ENCODE measurements at places on chromosomes 4 and X.

- DNase-seq, result no peak
These were observed 16.9 kb upstream of the TMSB4X start for GRCh38 chrX:12958059-12958458.

GRCh38 chrX:115989686-115990085 is 180.9 kb upstream of the AGTR2 start:
- no peak for DNase-seq

GRCh38 chrX:20374450-20374849 is 107.7 kb upstream of the RPS6KA3 start:
- no peak for DNase-seq

DNA sequence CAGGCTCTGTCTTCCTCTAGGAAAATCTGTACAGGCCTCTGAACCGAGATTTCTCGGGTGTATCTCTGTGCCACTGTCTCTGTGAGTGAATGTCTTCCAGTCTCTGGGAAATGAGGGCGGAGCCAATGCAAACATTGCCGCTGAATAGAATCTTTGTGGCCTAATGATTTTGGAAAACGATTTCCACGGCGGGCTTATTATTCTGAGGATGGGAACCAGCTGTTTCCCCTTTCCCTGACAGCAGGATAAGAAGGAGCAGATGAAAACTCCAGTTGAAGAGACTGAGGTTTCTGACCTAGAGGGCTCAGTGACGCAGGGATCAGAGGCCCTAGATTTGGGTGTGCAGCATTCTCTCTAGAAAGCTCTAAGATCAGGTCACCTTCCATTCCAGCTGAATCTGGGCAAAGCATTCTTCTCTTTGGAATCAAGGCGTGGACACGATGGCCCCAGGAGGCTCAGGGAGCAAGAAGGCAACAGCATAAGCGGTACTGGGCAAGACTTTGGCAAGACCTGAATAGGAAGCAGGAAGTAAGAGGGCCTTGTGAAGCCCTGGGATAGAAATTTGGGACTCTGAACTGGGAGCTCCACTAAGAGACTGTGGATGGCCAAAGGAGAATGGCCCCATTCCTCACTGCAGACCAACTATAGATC is 47.3 kb downstream of the PJA1 start:
- no peak for DNase-seq

DNA sequence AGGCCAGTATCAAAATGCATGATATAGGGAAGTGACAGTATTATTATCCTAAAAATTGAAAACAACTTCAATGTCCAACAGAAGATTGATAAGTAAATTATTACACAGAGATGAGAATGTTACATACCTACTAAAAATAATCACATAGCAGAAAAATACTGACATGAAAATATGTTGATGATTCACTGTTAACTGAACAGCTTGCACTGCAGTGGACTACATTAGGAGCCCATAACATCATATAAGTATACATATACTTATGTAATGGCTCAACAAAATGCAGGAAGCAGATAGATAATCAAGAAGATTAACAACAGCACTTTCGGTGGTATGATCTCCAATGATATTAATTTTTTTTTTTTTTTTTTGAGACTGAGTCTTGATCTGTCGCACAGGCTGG is 7.1 kb downstream of the CLOCK start:
- no peak for DNase-seq

- DNase-seq, result no peak
These were observed 114.7 kb downstream of the AFF1 start for GRCh38 chr4:87049508-87049907.

DNA sequence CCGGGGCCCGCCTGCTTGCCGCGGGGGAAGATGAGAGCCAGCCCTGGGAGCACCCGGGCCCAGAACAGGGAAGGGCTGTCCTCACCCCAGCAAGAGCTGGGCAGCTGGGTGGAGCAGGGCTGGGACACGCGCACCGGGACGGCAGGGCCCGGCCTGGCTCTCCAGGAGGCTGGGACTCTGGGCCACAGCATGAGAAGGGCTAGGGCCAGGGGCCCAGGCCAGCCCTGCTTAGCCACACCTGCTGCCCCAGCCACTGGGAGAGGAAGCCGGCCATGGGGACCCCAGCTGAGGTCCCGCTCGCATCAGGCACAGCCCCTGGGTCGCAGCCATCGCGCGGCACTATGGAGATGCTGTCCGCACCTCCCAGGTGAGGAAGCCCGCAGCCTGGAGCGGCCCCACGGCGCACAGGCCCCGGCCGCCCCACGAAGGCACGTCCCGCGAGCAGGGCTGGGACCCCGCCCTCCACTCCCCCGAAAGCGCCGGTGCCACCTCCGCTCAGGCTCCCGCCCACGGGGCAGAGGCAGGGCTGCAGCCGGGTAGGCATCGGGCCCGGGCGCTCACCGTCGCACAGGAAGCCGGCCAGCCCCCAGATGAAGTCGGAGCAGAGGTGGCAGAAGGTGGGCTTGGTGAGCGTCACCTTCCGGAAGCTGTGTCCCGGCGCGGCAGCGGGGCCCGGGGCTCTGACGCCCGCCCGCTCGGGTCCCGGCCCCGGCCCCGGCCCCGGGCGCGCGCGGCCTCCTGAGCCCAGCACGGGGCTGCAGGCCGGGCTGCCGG is 531 bp downstream of the DGKQ start:
- peak; percentile 20 for DNase-seq

- peak; percentile 38 for DNase-seq
These were observed 437.9 kb downstream of the AFF2 start for GRCh38 chrX:148938348-148938747.

GRCh38 chrX:9902656-9903055 is 64.5 kb upstream of the CLDN34 start:
- peak; percentile 76 for DNase-seq

DNA sequence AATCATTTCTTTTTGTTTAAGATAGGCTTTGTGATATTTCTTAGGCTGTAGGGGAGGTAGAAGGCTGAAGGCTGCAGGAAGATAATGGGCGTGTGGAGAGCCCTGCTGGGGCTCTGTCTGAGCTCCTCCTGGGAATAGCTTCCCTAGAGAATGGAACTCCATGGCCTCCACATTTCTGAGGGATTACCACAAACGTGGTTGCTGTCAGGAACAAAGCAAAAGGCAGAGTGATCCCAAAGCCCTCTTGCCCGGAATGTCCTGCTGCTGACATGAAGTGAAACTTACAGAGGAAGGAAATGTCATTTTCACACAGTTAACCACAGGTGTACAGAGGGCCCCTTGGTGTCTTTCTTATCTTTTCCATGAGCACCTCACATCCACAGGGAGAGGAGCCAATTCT is 89.3 kb downstream of the DDIT4L start:
- no peak for DNase-seq

- peak; percentile 11 for DNase-seq
These were observed 112.4 kb upstream of the CXCL13 start for GRCh38 chr4:77493120-77493752.

- peak; percentile 65 for DNase-seq
These were observed 104.1 kb downstream of the GPAT3 start for GRCh38 chr4:83639849-83640493.

DNA sequence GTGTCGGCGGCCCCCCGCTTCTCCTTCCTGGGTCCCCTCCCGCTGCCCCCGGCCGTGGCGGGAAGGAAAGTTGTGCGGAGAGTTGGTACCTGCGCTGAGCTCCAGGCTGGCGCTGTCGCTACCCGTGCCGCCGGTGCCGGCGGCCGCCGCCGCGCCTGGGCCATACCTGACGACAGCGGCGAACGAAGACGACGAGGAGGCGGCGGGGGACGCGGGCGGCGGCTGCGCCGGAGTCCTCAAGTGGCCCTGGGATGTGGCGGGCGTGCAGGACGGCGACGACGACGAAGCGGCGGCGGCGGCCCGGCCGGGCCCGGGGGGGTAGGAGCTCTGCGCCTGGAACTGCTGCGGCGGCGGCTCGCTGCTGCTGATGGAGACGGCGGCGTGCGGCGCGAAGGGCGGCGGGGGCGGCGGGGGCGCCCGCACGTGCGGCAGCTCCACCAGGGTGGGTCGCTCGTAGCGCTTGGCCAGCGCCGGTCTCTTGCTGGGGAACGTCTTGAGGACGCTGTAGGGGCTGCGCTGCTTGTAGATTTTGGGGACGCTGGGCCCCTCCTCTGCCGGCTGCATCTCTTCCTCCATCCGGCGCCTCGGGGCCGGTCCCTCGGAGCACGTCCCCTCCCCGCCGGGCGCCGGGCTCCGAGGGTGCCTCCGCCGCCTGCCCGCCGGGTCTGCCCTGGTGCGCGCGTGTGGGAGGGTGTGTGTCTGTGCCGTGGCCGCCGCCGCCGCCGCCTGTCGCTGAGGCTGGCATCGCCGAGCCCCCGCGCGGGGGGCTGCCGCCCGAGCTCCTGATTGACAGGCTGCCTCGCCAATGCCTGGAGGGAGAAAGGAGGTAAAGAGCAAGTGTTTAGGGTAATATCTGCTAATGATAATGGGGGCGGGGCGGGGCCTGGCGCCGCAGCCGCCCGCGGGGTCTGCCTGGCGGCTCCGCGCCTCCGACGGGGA is 618 bp downstream of the BEND4 start:
- no peak for DNase-seq

DNA sequence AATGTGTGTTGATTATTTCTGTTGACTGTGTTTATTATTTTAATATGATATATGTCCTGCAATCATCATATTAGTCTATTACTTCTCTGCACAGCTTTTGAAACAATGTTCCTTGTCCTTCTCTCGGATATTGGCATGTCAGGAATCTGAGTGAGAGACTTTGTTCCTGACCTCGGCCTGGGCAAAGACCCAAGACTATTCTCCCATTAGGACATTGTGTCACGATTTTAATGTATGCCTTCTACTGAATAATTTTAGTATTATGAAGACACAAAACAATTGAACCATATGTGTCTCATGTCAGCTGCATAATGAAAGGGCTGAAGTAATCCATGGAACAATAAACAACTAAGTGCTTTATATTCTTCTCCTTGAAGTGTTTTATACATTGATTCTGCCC is 580.8 kb upstream of the TENM3 start:
- peak; percentile 73 for DNase-seq

DNA sequence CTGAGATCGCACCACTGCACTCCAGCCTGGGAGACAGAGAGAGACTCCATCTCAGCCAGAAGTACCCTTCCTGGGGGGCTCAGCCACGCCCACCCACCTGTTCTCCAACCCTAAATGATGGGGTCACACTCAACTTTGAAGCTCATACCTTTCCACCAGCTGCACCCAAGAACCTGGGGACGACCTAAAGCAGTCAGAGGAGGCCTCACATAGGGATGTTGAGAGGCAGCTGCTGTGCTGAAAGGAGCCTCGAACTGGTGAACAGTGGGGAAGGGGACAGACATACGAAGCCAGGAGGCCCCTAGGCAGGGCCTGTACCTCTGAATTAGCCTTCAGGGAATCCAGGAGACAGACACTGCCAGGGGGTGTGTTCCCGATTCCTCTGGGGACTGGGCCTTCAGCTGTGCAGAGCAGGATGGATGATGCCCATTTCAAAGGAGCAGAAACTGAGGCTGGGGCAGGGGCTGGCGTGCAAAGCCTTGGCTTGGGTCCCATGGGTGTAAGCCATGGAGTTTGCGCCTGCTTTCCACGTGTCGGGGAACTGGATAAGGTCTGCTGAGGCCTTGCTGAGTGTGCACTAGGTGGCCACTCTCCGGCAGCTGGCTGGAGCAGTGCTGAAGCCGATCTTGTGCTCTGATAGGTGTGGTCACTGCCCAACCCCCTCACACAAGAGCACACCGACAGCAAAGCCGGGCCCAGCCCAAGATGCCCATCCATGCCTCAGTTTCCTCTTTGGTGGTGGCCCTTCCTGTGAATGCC is 130.8 kb downstream of the CPZ start:
- no peak for DNase-seq

GRCh38 chrX:115616943-115617563 is 56.1 kb downstream of the PLS3 start:
- DNase-seq, result peak; percentile 98

DNA sequence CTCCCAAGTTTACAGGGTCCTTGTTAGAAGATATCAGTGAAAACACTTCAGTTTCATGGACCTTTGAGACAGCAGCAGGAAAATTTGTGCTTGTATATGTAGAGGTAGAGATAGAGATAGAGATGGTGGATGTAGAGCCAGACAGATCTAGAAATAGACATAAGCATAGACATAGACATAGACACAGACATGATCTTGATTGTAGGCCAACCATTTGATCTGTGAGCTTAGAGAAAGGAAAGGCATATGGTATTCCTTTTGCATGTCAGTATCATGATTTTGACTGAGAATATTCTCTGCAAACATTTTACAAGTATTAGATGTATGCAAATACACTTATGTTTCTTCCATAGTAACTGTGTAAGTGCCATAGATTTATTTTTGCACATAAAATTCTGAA is 65.0 kb downstream of the PRKG2 start:
- no peak for DNase-seq

DNA sequence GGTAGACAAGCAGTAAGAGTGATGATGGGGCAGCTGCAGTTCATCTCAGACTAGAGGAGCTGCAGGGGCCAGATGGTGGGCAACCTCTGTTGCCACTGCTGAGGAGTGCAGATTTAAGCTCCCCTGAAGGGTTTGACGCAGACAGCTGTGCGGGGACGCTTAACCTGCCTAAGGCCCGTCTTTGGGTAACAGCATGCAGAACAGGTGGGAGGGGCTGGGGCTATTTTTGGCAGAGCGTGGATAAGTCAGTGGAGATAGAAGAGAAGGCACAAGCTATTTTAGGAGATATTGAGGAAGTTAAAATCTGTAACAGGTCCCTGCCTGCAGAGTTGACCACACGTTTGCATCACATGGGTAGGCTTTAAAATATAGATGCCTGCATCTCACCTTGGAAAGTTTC is 10.5 kb downstream of the CD99 start:
- no peak for DNase-seq

DNA sequence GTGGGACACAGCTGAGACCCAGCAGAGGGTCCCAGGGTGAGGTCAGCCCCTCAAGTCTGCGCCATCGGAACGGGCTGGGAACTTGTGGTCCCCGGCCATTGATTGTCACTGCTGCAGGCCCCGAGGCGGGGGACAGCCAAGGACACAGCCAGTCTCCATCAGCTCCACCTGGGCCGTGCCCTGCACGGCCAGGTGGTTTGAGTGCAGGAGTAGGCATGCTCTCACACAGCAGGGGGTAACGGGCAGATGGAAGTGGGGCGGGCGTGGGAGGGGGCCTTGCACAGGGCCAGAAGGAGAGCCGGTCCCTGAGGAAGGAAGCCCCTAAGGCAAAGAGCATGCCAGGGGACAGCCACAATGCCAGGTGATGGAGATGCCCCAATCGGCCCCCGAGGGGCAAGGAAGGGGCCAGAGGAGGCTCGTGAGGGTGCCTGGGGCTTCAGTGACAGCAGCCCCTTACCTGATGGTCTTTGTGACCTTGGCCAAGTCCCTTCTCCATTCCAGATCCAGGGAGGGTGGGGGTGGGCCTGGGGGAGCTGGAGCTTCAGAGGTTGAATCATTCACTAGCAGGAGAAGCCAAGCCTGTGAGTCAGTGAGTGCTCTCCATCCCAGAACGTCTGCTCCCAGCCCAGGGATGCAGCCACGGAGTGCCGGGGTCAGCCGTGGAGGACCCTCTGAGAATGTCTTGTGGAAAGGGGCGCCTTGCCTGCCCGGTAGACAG is 2.3 kb downstream of the ATP2B3 start:
- peak; percentile 63 for DNase-seq

DNA sequence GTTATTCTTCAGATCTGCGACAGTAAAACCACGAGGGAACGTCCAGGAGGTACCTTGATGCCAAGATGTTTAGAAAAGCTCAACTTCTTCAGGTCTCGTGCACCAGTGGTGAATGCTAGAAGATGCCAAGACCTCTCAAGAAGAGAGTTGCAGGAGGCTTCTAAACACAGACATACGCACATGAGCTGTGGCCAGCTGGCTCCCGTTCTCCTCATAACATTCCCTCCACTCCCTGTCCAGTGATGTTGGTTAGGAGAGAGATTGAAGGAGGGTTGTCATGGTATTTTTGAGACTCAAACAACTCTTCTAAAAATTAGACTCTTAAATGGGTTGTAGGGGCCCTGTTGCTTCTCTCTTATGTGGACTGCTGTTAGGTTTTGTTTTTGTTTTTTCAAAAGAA is 184.3 kb downstream of the QDPR start:
- DNase-seq, result peak; percentile 50

GRCh38 chrX:111431001-111431400 is 19.0 kb upstream of the DCX start:
- no peak for DNase-seq

Data from M059J (cell line).